ENCODE measurements at places on chromosomes 5 and 9.

GRCh38 chr5:157266286-157267007 is 524 bp downstream of the CYFIP2 start:
- no peak for DNase-seq

DNA sequence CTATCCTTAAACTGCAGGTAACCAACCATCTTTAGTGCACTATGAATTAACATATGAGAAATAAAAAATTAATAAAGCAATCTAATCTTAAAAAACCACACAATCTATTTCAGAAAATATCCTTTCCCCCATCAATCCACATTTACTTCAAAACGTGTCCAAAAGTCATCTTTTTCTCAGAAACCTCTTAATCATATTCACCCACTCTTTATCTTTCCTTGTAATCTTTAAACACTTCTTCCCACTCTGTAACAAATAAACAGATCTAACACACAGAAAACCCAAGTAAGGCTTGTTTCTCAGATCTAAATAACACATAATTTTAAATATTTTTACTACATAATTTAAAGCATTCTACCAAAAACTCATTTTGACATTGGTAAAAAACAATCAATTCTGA is 44.4 kb downstream of the EFCAB9 start:
- no peak for DNase-seq

GRCh38 chr9:426976-427375 is 212.3 kb downstream of the DOCK8 start:
- no peak for DNase-seq

GRCh38 chr5:143588933-143589662 is 185.6 kb upstream of the NR3C1 start:
- no peak for DNase-seq

- DNase-seq, result no peak
Measured at GRCh38 chr9:70013598-70014196, 30.0 kb upstream of the MAMDC2 start.

- no peak for DNase-seq
Measured at GRCh38 chr5:96721351-96721977, 59.3 kb downstream of the CAST start.

DNA sequence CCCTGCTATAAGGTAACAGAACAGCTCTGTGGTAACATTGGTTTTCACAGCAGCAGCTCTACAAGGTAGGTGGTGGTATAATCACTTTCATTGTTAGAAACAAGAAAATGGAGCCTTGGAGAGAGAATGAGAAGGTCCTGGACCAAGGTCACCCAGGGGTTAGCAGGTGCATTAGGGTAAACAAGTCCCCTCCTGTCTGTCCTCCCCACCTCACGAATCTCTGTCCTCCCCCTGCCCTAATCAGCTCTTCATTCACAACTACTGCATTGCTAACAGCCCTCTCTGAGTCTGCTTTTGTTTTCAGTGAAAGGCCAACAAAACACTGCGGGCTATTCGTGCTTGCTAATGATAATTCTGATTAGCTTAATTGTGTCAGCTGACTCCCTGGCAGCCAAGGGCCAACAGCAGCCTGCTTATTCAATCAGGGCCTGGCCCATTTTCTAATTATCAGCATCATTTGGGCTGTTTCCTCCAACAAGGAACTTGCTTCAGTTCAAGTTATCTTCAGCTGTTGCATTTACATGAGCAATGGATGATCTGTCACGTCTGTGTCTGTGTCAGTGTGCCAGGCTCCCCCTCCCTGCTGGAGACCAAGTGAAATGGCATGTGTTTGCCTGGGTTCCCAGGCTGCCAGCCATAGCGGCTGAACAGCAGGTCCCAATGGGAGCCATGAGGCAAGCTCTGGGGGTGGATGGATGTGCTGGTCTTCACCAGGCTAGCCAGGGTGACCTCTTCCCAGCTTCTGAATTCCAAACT is 56.7 kb upstream of the EQTN start:
- peak; percentile 88 for DNase-seq

Measured in amygdala (tissue), 56 donors.